ENCODE measurements at places on chromosomes 11 and 22. TPM values are rescaled to one million over a fixed set of nuclear protein-coding genes. Genes with fewer than 3 reads are reported as not detected.

The MUC6 gene
- total RNA-seq: not detected

The MS4A6A gene
- 36.4 TPM for total RNA-seq

The SAMM50 gene
- total RNA-seq: 39.3 TPM

The KCNJ1 gene
- total RNA-seq: not detected

The ZNF408 gene
- 7.5 TPM for total RNA-seq
